Uterus (tissue), 4 donors: ENCODE measurements at places on chromosomes 7 and 10. TPM values are rescaled to one million over a fixed set of nuclear protein-coding genes. Genes with fewer than 3 reads are reported as not detected.
A peak's percentile ranks its signal among the peaks of the same experiment; 100 is the strongest.

The MPP7 gene
- 3.6 TPM for total RNA-seq

The CCNY gene
- 79.2 TPM for total RNA-seq

The OR2A42 gene
- total RNA-seq, result 4.1 TPM

The FAM237B gene
- total RNA-seq, result not detected

The SAP25 gene
- total RNA-seq, result 0.69 TPM

The ANLN gene
- 5.3 TPM for total RNA-seq

The RAPGEF5 gene
- total RNA-seq, result 60.5 TPM

The TWIST1 gene
- total RNA-seq, result 26.6 TPM

DNA sequence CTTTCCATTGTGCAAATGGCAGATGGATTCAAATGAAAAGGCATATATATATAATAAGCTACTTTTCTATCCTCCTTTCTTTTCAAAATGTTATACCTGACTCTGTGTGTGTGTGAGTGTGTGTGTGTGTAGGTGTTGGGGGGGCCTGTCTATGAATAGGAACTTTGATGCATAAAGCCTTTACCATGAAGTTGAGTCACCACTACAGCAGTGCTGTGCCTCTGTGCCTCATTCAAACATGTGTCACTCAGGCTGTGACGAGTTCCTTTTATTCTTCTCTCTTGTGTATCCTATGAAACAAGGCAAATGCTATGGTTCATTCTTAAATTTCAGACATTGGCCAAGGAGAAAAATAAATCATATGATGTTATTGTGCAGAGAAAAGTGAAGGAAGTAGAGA is 52.7 kb upstream of the DKK1 start:
- H3K27me3 ChIP-seq, result no peaks in the 10 kb centered on the region
- DNase-seq, result no peak
- no peaks in the 10 kb centered on the region for H3K4me1 ChIP-seq
- no peaks in the 10 kb centered on the region for H3K36me3 ChIP-seq

GRCh38 chr7:114903131-114903530 is 18.8 kb upstream of the MDFIC start:
- H3K4me1 ChIP-seq, result no peaks in the 10 kb centered on the region
- DNase-seq, result no peak
- H3K27me3 ChIP-seq, result no peaks in the 10 kb centered on the region
- no peak overlapping the region for H3K27ac ChIP-seq

GRCh38 chr7:107879400-107880035 is 11.5 kb upstream of the DLD start:
- no peak for DNase-seq
- H3K27ac ChIP-seq, result no peak overlapping the region
- no peaks in the 10 kb centered on the region for H3K36me3 ChIP-seq
- H3K4me1 ChIP-seq, result no peaks in the 10 kb centered on the region
- H3K27me3 ChIP-seq, result no peaks in the 10 kb centered on the region
- no peak overlapping the region for H3K4me3 ChIP-seq

DNA sequence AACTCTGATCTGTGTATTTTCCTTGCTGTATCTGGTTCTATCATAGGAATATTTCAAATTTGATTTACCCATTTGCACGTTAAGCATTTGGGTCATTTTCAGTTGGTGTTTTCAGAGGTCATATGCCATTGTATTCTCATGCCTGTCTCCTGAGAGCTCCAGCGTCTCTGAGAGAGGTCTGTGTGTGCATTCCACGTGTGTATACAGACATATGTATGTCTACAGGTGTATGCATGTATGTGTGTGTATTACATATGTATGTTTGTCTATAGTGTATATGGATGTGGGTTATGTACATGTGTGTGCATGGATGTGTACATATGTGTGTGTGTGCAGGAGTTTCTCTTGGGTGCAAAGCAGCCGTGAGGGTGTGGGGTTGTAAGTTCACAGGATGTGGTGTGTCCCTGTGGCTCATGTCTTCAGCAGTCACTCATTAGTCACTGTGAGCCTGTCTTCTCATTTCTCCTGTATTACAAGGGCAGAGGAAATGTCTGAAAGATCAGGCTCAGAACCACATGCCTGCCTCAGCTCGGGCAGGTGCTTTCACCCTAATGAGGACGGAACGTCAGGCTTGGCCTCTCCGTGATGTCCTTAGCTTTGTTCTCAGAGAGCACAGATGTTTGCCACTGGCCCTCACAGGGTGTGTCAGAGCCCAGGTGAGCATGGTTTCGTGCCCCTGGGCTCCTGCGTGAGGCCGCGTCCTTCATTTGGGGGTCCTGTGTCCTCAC is 101.6 kb downstream of the NKX6-2 start:
- H3K27ac ChIP-seq, result no peak overlapping the region
- peak; percentile 6 for DNase-seq
- no peaks in the 10 kb centered on the region for H3K4me1 ChIP-seq

- no peak overlapping the region for H3K4me3 ChIP-seq
- no peaks in the 10 kb centered on the region for H3K36me3 ChIP-seq
- no peaks in the 10 kb centered on the region for H3K27me3 ChIP-seq
These were observed 192.6 kb downstream of the TNS3 start for GRCh38 chr7:47389171-47389922.

DNA sequence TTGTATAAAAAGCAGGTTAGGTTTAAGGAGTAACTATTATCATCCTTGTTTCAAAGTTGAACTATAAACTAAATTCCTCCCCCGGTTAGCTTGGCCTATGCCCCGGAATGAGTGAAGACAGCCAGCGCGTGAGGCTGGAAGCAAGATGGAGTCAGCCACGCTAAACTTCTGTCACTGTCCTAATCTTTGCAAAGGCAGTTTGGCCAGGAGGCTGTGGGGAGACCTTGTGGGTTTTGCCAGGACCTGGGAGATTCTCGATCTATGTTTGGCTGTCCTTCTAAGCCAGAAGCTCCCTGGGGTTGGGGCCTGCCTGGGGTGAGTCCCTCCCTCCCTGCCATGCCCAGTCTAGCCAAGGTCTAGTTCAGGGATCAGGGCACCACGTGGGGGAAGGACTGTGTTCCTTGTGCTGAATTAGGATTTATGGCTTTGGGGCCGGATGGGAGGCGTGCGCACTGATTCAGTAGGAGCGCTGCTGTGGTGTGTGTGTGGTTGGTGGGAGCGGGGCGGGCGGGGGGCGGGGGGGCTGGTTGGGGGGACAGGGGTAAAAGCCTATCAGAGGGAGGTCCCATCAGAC is 871 bp upstream of the GTF2IRD1 start:
- peak overlapping the region; percentile 74 for H3K4me3 ChIP-seq
- H3K27ac ChIP-seq, result peak overlapping the region; percentile 98
- peak; percentile 86 for DNase-seq
- no peaks in the 10 kb centered on the region for H3K36me3 ChIP-seq
- H3K4me1 ChIP-seq, result no peaks in the 10 kb centered on the region
- H3K27me3 ChIP-seq, result no peaks in the 10 kb centered on the region

GRCh38 chr10:95305606-95306317 is 15.0 kb upstream of the PDLIM1 start:
- no peaks in the 10 kb centered on the region for H3K27me3 ChIP-seq
- no peaks in the 10 kb centered on the region for H3K4me1 ChIP-seq
- no peak overlapping the region for H3K4me3 ChIP-seq
- no peak for DNase-seq
- H3K36me3 ChIP-seq, result no peaks in the 10 kb centered on the region
- no peak overlapping the region for H3K27ac ChIP-seq

- no peak overlapping the region for H3K27ac ChIP-seq
- DNase-seq, result no peak
These were observed 263.2 kb upstream of the C7orf33 start for GRCh38 chr7:148327379-148327778.

GRCh38 chr7:155738104-155738503 is 74.2 kb downstream of the SHH start:
- no peaks in the 10 kb centered on the region for H3K27me3 ChIP-seq
- H3K4me1 ChIP-seq, result no peaks in the 10 kb centered on the region
- no peaks in the 10 kb centered on the region for H3K36me3 ChIP-seq
- no peak overlapping the region for H3K4me3 ChIP-seq
- no peak for DNase-seq

- H3K27ac ChIP-seq, result peak overlapping the region; percentile 91
- H3K4me3 ChIP-seq, result peak overlapping the region; percentile 91
- H3K4me1 ChIP-seq, result peaks cover 9% of the 10 kb centered on the region
- H3K27me3 ChIP-seq, result no peaks in the 10 kb centered on the region
- H3K36me3 ChIP-seq, result no peaks in the 10 kb centered on the region
- no peak for DNase-seq
These were observed 610 bp downstream of the AVPI1 start for GRCh38 chr10:97686301-97686961.

DNA sequence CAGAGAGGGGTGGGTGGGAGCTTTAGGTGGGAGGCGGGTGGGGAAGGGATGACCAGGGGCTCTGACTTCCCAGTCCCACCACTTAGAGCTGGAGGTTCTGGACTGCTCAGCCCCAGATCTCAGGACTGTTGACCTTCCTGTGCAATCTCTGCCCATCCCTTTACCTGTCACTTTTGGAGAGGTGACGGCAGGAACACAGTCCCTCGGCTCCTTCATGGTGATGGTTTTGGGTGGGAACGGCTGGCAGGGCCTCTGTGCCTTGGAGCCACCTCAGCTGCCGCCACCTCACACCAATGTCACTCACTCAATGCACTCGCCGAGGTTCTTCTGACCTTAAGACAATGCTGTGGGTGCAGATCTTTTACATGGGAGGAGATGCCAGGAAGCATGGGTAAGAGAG is 49.0 kb downstream of the TMEM270 start:
- H3K27ac ChIP-seq, result no peak overlapping the region
- no peak overlapping the region for H3K4me3 ChIP-seq
- H3K4me1 ChIP-seq, result no peaks in the 10 kb centered on the region
- no peak for DNase-seq
- H3K27me3 ChIP-seq, result no peaks in the 10 kb centered on the region

DNA sequence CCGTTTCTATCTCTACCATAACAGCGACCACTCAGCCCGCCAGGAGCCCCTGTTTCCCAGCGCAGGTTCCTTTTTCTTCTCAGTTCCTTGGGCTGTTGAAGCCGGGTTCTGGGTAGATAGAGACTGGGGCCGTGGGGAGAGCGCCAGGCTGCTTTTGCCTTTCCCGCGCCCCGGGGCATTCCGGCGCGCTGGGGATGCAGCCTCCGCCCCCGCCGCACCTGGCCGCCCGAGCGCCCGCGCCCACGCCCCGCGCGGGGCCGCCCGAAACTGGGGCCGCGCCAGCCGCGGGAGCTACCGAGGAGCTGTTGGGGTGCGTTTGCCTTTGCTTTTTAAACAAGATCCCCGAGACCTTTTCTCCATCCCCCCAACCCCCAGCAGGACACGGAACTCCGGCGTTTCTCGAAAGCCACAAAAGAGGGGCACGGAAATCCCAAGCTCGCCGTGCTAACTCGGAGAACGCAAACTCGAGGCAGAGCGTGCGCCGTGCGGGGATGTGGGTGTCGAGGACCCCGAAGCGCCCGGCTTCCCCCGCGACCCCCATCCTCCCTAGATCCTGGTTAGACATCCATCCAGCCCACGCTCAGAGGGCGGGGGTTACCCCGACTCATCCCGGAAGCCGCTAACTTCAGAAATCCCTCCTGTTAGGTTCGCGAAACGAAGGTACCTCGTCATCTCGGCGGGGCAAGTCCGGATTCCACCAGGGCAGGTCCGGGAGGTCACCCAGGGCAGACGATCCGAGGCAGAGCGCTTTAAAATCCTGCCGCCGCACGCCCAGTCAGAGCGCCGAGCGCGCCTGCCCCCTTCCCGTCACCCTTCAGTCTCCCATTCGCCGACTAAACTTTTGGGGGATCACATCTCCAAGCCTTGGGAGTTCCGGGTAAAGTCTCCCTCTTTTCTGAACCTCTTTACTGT is 1.0 kb downstream of the GRM8 start:
- no peak overlapping the region for H3K27ac ChIP-seq
- H3K4me3 ChIP-seq, result peak overlapping the region; percentile 20
- peaks cover 3% of the 10 kb centered on the region for H3K27me3 ChIP-seq
- H3K4me1 ChIP-seq, result no peaks in the 10 kb centered on the region
- no peak for DNase-seq
- H3K36me3 ChIP-seq, result no peaks in the 10 kb centered on the region

DNA sequence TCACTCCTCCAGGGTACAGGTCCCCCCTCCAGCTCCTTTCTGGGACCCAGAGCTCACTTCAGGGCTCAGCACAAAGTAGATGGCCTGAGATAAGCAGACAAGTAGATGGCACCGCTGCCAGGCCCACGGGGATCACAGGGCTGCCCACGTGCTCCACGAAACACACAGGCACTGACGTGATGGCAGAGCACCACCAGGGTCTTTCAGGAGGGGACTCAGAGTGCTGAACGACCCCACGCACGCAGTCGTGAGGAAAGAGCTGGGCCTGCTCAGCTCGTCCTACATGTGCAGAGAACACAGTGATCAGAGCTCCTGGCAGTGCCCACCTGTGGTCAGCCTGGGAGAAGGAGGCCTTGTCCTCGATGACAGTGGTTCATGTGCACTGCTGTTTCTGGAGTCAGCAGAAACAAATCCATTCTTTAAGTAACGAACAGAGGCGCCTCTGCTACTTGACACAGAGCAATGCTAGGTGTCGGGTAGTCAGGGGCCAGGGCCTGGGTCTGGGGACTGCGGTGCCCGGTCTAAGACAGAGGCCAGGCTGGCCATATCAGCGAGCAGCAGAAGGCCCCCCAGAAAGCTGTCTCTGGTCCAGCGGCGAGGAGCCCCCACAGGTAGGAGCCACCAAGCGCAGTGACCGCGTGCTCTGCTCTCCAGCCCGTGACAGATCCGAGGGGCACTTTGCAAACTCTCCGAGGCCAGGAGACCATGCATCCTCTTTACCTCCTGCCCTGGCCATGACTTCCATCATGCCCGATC is 129.8 kb upstream of the FAM20C start:
- H3K4me3 ChIP-seq, result no peak overlapping the region
- H3K27me3 ChIP-seq, result no peaks in the 10 kb centered on the region
- no peak for DNase-seq
- no peaks in the 10 kb centered on the region for H3K36me3 ChIP-seq
- H3K27ac ChIP-seq, result no peak overlapping the region
- no peaks in the 10 kb centered on the region for H3K4me1 ChIP-seq

DNA sequence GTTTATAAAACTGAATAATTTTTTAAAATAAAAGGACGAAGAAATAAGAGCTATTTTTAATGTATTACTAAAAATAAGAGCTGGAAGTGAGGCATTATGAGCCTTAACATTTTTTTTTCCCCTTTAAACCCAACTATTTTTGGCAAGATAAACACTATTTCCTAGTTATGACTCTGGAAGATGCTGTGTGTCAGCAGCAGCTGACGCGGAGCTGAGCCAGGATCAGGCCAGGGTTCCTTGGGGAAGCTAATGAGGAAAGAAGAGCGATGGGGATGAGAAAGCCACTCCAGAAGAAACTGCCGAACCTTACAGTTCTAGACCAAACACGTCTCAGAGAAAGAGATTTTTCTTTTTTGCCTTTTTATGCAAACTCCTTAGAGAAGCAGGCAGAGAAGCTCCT is 85.9 kb downstream of the USP6NL start:
- H3K36me3 ChIP-seq, result no peaks in the 10 kb centered on the region
- no peaks in the 10 kb centered on the region for H3K4me1 ChIP-seq
- peak; percentile 69 for DNase-seq
- no peak overlapping the region for H3K4me3 ChIP-seq
- no peaks in the 10 kb centered on the region for H3K27me3 ChIP-seq

GRCh38 chr10:76774987-76775603 is 862.5 kb downstream of the KCNMA1 start:
- no peaks in the 10 kb centered on the region for H3K27me3 ChIP-seq
- H3K4me3 ChIP-seq, result no peak overlapping the region
- no peak overlapping the region for H3K27ac ChIP-seq
- H3K4me1 ChIP-seq, result no peaks in the 10 kb centered on the region
